ENCODE measurements at places on chromosomes 1 and 21.

- no peaks in the 10 kb centered on the region for H3K36me3 ChIP-seq
- peaks cover 11% of the 10 kb centered on the region for H3K4me1 ChIP-seq
- H3K27me3 ChIP-seq, result no peaks in the 10 kb centered on the region
Observed at GRCh38 chr21:42630626-42631025, 22.8 kb upstream of the PDE9A start.

GRCh38 chr1:182368358-182368757 lies 23.2 kb downstream of the GLUL start:
- no peak overlapping the region for H3K4me3 ChIP-seq
- H3K27ac ChIP-seq, result no peak overlapping the region
- H3K4me1 ChIP-seq, result no peaks in the 10 kb centered on the region
- no peak for DNase-seq
- H3K27me3 ChIP-seq, result no peaks in the 10 kb centered on the region

DNA sequence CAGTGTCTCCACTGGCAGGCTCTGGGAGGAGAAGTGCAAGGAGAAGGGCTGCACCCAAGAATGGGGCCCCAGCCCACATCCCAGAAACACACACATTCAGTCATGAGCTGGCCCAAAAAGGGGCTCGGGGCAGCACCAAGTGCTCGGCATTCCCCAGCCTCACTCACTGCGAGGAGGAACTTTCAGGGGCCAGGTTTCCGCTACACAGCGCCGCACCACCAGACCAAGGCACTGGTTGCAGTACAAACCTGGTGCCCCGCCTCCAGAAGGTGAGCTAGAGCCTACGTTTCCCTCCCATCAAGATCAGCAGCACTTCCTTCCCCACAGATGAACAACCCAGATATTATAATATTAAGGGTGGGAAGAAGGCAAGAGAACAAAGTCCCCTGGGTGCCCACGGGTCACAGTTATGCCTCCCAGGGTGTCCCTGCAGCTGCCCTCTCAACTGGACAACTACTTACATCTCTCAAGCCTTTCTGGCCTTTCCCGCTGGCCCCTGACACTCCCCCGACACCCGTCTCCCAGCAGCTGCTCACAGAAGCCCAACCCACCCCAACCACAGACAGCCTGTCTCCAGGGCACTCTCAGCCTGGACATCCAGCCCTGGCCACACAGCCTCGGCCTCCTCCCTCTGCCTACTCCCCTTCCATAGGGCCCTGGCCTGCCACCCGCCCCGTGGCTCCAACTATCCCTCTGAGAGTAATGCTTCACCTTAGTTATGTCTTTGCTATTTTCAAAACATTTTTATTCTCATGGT lies 3.8 kb downstream of the PBXIP1 start:
- peak overlapping the region; percentile 96 for H3K27ac ChIP-seq
- H3K27me3 ChIP-seq, result no peaks in the 10 kb centered on the region
- peaks cover 60% of the 10 kb centered on the region for H3K4me1 ChIP-seq
- H3K4me3 ChIP-seq, result peak overlapping the region; percentile 92

DNA sequence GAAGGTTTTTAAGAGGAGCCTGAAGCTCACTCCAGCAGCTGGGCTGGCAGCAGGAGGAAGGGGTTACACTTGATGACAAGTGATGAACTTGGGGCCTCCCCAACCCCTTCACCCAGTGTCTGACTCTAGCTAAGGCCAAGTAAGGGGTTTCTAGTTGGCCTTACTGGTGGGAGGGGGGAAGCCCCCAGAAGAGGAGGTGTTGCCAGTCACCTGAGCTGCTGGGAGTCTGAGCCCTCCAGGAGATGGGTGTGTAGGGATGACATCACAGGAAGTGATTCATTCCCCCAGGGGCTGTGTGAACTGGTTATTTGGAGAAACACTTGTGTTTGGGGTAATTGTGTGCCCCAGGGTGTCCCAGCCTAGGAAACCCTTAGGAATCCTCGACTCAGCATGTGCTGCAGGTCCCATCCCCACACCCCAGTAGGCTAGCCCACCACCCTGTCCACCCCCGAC lies 3.1 kb downstream of the PADI1 start:
- no peak overlapping the region for H3K4me3 ChIP-seq
- peaks cover 13% of the 10 kb centered on the region for H3K4me1 ChIP-seq
- H3K36me3 ChIP-seq, result no peaks in the 10 kb centered on the region
- no peak for DNase-seq

DNA sequence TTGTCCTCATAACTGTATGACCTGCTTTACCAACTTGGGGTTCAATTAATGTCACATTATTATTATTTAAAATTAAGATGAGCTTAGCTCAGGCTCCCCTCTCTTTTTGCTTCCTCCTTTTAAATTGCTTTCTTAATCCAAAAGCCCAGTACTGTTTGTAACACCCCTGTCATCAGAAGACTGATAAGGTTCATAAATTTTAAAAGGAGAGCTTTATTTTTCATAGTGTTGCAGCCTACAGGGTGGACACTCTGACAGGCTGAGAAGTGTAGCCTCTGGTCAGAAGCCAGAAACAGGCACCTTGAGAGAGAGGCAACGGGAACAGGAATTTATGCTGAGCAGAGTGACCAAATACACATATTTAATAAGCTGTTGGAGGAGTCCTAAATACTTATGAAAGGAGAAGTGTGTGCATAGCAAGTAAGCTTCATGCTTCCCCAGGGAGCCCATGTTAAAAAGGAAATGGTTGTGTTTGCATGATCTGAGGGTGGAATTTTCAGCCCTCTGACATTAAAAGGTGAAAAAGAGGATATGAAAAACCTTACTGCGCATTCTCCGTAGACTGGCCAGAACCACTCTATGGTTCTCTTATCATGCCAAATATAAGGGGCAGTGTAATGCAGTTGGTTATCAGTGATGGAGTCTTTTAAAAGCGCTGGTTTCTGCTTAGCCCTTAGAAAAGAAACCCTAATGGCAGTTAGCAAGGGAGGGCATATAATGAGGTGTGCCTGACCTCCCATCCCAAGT lies 30.5 kb upstream of the FGGY start:
- no peak for DNase-seq
- H3K4me1 ChIP-seq, result no peaks in the 10 kb centered on the region
- no peak overlapping the region for H3K4me3 ChIP-seq
- H3K27me3 ChIP-seq, result no peaks in the 10 kb centered on the region

- no peak for DNase-seq
- no peak overlapping the region for H3K27ac ChIP-seq
- no peaks in the 10 kb centered on the region for H3K4me1 ChIP-seq
- H3K4me3 ChIP-seq, result no peak overlapping the region
- H3K36me3 ChIP-seq, result no peaks in the 10 kb centered on the region
Observed at GRCh38 chr21:23699402-23699801, 1907.9 kb downstream of the MRPL39 start.

GRCh38 chr1:234583755-234584419 lies 26.1 kb downstream of the IRF2BP2 start:
- H3K4me1 ChIP-seq, result no peaks in the 10 kb centered on the region
- H3K36me3 ChIP-seq, result no peaks in the 10 kb centered on the region
- H3K27ac ChIP-seq, result no peak overlapping the region
- no peak for DNase-seq
- H3K4me3 ChIP-seq, result no peak overlapping the region

DNA sequence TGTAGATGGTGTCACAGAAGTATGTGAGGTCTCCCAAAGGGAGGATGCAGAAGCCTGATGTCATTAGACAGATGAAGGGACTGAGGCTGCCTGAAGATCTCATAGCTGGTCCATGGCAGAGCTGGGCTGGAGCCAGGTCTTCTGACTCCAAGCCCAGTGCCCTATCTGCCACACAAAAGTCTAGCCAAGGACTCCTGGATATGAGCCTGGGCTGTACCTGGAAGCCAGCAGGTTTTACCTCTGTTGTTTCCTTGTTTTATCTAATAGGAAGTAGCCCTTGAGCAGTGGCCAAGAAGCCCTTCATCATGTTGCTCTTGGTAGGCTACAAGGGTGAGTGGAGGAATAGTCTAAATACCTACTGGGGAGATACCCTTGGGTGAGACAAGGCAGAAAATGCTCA lies 74.4 kb upstream of the SLC44A3 start:
- no peak overlapping the region for H3K4me3 ChIP-seq
- H3K36me3 ChIP-seq, result no peaks in the 10 kb centered on the region
- no peak overlapping the region for H3K27ac ChIP-seq
- no peak for DNase-seq

DNA sequence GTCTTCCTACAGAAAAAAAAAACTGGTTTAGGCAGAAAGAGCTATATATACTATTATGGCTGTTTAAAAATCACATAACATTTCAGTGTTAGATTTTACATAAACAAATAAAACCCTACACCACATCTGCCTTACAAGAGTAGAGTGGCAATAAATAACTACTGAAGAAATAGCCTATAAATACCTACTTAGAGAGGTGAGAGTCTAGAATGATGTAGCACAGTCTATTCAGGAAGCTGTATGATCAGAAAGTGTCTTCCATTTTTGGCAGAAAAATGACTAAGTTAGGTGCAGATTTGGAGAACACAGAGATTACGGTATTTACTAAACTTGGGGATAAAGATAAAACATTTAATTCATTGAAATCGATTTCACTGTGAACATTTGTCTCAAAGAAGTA lies 75.5 kb downstream of the VAV3 start:
- no peak overlapping the region for H3K27ac ChIP-seq
- no peak for DNase-seq
- H3K4me1 ChIP-seq, result no peaks in the 10 kb centered on the region
- no peaks in the 10 kb centered on the region for H3K36me3 ChIP-seq
- no peak overlapping the region for H3K4me3 ChIP-seq
- no peaks in the 10 kb centered on the region for H3K27me3 ChIP-seq

- no peaks in the 10 kb centered on the region for H3K27me3 ChIP-seq
- H3K36me3 ChIP-seq, result no peaks in the 10 kb centered on the region
- no peaks in the 10 kb centered on the region for H3K4me1 ChIP-seq
- no peak overlapping the region for H3K4me3 ChIP-seq
- DNase-seq, result no peak
Observed at GRCh38 chr1:198492872-198493271, 47.6 kb downstream of the ATP6V1G3 start.

GRCh38 chr1:179586107-179586823 lies 5.4 kb upstream of the TDRD5 start:
- H3K4me1 ChIP-seq, result no peaks in the 10 kb centered on the region
- DNase-seq, result no peak
- H3K4me3 ChIP-seq, result no peak overlapping the region
- H3K36me3 ChIP-seq, result no peaks in the 10 kb centered on the region
- no peak overlapping the region for H3K27ac ChIP-seq

- H3K27me3 ChIP-seq, result no peaks in the 10 kb centered on the region
- H3K4me3 ChIP-seq, result no peak overlapping the region
- H3K27ac ChIP-seq, result no peak overlapping the region
Observed at GRCh38 chr1:156379420-156380165, 10.6 kb downstream of the RHBG start.

- no peaks in the 10 kb centered on the region for H3K27me3 ChIP-seq
- H3K27ac ChIP-seq, result no peak overlapping the region
- no peaks in the 10 kb centered on the region for H3K4me1 ChIP-seq
- H3K36me3 ChIP-seq, result no peaks in the 10 kb centered on the region
- DNase-seq, result no peak
Observed at GRCh38 chr1:116708255-116708900, 40.8 kb upstream of the IGSF3 start.

- no peak overlapping the region for H3K4me3 ChIP-seq
- peaks cover 40% of the 10 kb centered on the region for H3K4me1 ChIP-seq
- no peak overlapping the region for H3K27ac ChIP-seq
- no peaks in the 10 kb centered on the region for H3K27me3 ChIP-seq
- H3K36me3 ChIP-seq, result no peaks in the 10 kb centered on the region
Observed at GRCh38 chr1:25688390-25689119, 72.0 kb downstream of the MAN1C1 start.

DNA sequence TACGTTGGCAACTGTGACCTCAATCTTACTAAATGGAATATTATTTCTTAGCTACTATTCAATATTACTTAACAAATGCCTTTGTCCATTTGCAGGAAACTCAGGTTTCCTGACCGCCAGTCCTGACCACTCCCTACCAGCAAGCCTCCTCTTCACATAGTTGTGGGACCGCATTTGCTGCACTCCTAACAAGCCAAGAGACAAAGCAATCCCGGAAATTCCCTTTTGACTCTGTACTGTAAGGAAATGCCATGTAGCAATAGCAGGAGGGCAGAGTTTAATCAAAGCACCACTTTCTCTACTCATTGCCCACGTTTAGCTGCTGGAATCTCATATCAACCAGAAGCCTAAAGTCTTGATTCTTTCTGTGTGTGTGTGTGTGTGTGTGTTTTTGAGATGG lies 28.1 kb upstream of the ACBD6 start:
- no peak for DNase-seq
- H3K36me3 ChIP-seq, result no peaks in the 10 kb centered on the region

GRCh38 chr1:38273196-38273804 lies 226.7 kb upstream of the POU3F1 start:
- H3K4me1 ChIP-seq, result no peaks in the 10 kb centered on the region
- H3K27me3 ChIP-seq, result no peaks in the 10 kb centered on the region
- no peaks in the 10 kb centered on the region for H3K36me3 ChIP-seq
- no peak for DNase-seq
- no peak overlapping the region for H3K4me3 ChIP-seq

DNA sequence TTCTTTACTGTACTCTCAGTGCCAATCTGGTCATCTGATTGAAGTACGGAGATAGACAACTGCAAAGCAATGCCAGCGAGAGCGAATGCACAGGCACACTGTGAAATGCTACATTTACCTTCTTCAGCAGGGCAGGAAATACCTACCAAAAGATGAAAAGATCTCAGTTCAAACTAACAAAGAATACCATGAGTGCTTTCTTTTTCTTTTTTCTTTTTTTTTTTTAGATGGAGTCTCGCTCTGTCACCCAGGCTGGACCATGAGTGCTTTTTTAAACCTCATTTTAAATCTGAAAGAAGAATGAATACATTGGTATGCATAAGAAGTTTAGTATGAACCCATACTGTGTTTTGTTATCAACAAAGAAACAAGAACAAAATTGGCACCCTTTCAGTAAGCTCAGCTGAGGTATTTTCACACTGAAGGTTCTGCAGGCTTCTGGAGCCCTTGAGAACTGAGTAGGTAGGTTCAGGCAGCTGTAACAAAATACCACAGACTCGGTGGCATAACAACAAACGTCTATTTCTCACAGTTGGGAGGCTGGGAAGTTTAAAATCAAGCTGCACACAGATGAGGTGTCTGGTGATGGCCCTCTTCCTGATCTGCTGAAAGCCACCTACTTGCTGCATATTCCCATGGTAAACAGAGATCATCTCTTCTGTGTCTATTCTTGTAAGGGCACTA lies 1.7 kb upstream of the CHI3L2 start:
- H3K4me1 ChIP-seq, result peaks cover 80% of the 10 kb centered on the region
- peak overlapping the region; percentile 71 for H3K27ac ChIP-seq
- H3K27me3 ChIP-seq, result no peaks in the 10 kb centered on the region
- DNase-seq, result peak; percentile 60
- peak overlapping the region; percentile 41 for H3K4me3 ChIP-seq
- H3K36me3 ChIP-seq, result no peaks in the 10 kb centered on the region

DNA sequence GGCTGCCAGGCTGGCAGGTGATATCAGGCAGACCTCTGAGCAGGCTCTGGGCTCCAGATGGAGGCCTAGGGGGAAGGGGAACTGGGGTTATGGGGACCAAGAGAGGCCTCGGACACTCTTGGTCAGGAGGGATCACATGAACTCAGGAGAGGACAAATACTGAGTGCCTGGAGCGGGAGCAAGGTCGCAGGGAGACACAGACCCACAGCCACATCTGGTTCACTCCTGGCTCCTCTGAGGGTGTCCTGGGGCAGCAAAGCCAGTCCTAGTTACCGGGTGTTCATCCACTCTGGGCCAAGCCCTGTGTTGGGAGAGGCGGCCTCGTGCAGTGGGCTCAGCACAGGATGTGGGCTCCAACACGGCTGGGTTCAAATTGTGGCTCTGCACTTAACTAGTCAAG lies 239.0 kb downstream of the PTPRU start:
- no peaks in the 10 kb centered on the region for H3K4me1 ChIP-seq
- no peak for DNase-seq
- peaks cover 4% of the 10 kb centered on the region for H3K27me3 ChIP-seq
- no peaks in the 10 kb centered on the region for H3K36me3 ChIP-seq

- H3K27ac ChIP-seq, result no peak overlapping the region
- H3K36me3 ChIP-seq, result no peaks in the 10 kb centered on the region
- H3K27me3 ChIP-seq, result no peaks in the 10 kb centered on the region
- DNase-seq, result peak; percentile 8
- H3K4me1 ChIP-seq, result no peaks in the 10 kb centered on the region
Observed at GRCh38 chr1:202274611-202275010, 67.1 kb downstream of the UBE2T start.

All from naive thymus-derived CD4-positive, alpha-beta T cell (primary cell).